Glutamatergic neuron (in vitro differentiated cells): ENCODE measurements at places on chromosomes 3 and 15.
A peak's percentile ranks its signal among the peaks of the same experiment; 100 is the strongest.

DNA sequence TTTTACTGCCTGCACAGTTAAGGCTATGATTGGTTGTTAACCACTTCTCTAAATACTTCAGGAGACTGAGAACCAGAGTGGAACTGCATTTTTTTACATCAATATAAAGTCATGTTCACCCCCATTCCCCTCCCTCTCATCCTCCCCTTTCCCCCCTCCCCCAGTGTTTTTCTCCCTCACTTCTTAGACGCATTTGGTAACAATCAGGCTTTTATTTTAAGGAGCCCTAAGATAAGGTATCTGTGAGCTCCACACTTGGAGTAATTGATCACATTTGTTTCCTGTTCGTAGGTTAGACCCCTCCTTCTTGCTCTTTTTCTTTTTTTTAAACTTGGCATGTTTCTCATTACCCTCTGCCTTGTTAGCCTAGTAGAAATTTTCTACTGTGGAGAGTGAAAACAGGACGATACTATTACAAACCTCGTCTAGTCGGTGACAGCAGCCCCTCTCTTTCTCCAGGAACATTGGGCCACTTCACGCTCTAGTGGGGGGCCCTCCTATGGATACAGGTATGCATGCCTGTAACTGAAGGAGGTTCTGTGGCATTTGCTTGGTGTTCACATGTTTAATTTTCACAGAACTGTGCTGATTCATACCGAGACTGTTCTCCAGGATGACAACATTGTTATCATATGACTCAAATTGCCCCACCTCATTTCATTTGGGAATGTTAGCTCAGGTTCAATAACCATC, 314.4 kb downstream of the MECOM start:
- no peak for DNase-seq

DNA sequence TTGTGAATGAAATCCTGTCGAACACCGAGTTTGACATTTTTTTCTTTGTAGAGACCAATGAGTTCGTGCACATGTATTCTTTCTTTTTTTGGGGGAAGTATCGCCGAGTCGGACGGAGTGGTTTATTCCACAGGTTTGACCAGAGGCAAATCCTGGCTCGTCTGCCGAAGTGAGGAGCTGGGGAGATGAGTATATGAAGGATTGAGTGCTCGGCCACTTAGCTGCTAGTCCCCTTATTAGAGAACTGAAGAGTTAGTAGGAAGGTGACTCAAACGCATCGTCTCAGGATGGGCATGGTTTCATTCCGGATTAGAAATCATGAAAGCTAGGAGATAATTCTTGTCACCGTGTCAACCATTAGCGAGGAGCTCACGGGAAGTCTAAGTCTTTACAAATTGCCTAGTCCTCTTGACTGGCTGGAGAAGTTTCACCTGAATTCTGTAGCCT, 154.7 kb upstream of the GOLIM4 start:
- peak; percentile 18 for DNase-seq

DNA sequence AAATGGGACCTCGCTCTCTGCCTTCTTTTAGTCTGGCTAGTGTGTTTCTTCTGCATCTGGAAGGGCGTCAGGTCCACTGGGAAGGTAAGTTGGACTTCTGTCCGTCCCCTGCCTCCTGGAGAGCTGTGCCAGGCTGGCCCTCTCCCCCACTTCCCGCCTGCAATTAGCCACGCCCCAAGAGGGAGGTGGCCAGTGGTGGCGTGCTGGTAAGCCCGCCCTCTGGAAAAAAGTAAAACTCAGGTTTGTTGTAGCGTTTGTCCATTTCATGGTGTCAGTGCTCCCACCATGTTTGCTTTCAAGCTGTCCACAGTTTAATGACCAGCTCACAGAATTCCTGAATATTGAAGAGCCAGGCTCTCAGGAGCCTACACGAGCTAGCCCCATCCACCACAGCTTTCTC, 55.6 kb downstream of the SLC6A6 start:
- no peak for DNase-seq

GRCh38 chr3:10981961-10982360, 10.6 kb upstream of the SLC6A1 start:
- DNase-seq: no peak
